ENCODE measurements at places on chromosomes 16 and 17.

- DNase-seq, result no peak
These were observed 36.5 kb downstream of the RCVRN start for GRCh38 chr17:9868552-9868951.

DNA sequence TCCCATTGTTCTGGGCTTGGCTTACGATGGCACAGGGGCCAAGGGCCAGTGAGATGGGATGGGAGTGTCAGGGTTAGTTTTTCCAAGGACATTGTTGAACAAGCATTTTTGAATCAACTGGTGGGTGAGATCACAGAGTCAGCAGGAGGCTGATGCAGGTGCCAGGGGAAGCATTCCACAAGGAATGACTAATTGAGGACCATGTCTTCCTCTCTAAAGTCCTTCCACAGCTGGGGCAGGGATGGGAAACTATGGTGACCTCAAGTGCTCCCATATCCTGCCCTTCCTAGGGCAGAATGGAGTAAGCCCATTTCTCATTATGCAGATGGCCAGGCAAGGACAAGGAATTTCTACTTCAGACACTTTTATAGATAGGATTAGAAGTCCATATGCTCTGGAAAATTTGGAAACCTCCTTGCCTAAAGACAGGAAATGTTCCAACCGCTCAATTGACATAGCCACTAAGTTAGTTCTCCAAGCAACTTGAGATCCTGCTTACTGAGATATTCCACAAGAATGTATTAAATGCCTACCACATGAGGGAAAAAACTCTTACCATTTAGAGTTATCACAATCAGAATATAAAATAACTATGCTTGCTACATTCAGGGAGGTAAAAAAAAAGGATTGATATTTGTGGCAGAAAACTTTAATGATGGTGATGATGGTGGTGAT is 21.2 kb upstream of the ENGASE start:
- no peak for DNase-seq

DNA sequence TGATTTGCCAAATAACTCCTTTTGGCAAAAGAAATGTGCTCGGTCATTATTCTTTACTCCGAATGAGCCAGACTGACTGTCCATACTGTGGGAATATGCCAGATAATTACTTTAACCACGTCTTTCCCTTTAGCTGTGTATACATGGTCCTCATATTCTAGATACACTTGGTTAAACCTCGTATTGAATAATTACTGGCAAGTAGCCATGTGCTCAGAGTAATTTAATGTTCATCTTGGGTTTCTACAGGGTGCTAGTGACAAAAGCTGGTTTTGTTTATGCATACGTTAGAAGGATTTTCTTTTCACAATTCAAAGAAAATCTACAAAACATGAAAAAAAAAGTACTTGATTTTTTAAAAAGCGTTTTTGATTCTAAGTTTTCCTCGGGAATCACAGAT is 540.3 kb downstream of the KCNJ2 start:
- DNase-seq, result no peak

DNA sequence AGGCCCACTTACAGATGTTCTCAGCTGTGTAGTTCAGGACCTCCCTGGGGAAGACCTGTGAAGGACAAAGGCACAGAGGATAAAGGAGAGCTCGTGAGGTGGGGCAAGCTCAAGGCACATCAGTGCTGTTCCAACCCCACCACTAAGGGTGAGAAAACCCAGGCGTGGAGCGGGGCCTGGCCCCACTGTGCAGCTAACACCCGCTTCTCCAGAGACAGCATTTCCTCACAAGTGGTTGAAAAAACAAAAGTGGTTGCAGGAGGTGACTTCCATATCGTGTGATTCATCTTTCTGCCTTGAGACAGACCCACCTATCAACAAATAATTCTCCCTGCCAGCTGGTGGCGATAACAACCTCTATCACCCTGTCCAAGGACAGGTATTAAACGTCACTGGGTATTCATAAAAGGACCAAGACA is 30.0 kb downstream of the SNN start:
- DNase-seq, result no peak

DNA sequence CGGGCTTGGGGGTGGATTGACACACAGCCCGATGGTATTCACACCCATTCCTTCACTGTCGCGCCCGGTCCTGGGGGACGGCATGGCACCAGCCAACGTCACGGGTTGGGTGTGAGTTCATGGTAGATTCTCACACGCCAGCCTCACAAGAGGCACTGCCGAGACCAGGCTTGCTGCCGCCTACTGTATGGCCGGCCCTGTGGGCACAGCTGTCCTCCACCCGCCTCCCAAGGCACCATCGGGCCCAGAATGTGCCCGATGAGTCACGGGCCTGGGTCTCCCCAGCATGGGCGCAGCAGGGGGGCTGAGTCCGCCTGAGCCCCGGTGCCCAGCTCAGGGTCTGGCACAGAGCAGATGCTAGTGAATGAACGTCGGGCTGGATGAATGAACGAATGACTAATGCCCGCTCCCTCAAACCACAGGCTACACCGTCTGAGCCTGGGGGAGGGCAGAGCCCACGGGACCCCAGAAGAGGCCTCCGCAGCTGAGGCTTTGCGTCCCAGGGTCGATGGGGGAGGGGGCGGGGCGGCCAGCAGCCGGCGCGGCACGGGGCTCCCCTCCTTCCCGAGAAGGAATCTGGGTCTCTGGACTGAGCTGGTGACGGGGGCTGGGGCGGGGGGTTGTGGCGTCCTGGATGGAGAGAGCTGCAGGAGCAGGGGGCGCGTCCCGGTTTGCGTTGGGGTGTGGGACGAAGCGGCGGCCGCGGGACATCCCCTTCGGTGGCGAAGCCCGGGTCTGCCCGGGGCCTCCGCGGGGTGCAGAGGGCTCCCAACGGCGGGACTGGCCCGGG is 829 bp downstream of the PITPNM3 start:
- no peak for DNase-seq

DNA sequence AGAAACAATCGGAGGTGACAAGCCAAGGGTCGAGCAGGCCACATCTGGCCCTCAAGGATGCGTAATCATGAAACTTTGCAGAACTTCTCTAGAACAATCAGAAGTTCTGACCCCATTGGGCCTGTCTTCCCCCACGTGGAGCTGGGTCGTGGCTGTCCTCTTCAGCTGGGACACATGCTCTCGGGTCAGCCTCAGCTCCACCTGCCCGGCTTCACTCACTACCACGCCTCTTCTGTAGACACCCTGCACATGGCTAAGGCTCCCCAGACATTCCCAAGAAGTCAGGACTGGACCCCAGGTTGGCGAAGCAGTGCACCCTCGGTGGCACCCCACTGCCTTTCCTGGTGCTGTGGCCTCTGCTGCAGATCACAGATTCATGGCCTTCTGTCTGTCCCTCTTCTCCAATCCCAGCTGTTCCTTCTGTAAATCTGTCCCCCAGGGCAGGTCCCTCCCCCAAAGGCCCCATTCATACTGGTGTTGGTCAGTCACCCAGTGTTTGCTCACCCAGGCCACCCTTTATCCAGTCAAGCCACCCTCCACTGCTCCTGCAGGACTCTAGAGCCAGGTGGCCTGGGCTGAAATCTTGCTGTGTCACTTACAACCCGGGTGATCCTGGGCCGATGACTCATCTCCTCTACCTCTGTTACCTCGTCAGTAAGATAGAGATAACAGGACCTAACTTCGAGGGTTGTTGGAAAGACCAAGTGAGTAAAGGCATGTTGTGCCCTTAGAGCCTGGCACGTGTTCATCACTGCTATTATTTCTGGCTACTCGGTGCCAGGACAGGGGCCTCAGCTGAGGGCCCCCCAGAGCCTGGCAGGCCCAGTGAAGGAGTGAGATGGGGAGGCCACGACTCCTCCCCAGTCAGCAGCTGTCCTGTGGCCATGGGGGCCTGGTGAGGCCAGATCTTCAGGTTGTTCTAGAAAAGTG is 1.4 kb upstream of the SLC5A11 start:
- no peak for DNase-seq

DNA sequence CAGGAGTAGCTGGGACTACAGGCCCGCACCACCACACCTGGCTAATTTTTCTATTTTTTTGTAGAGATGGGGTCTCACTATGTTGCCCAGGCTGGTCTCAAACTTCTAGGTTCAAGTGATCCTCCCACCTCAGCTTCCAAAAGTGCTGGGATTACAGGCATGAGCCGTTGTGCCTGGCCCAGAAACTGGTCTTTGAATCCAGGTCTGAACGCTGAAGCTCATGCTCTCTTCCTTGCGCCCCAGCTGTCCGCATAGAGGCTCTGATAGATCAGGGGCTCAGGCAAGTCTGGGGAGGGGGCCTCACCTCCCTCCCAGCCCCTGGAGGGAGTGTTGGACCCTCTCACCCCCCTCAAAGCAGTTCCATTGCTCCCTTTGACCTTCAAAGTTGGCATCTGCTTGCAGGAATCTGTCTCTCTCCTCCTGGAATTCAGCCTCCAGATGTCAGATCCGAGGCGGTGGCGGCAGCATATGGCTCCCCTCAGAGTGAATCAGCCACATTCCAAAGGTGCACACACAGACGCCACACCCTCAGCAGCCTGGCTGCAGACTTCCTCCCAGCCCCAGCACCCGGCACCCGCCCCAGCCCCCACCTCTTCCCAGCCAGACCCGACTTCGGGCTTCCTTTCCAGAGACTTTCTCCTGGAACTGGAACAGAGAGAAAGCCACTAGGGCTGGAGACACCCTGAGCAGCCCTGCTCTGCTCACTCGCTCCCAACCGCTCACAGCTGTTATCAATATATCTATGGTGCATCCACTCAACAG is 16.9 kb upstream of the GLIS2 start:
- peak; percentile 55 for DNase-seq

- DNase-seq, result no peak
These were observed 104.6 kb upstream of the GPR139 start for GRCh38 chr16:20178297-20178696.

DNA sequence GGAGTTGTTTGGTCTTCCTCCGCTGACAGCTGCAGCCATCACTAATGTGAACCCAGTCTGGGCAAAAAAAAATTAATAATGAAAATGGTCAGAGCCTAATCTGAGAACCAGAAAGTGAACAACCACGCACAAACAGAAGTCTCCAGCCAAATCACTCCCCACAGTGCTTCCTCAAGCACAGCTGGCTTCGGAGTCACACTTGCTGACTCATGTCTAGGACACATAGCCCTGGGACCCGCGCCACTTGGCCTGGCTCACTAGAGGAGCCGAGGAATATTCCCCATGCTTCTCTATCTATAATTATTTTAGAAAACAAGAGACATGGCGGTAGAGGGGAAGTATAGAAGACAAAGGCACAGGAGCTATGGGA is 109.1 kb downstream of the ZFHX3 start:
- DNase-seq, result no peak

DNA sequence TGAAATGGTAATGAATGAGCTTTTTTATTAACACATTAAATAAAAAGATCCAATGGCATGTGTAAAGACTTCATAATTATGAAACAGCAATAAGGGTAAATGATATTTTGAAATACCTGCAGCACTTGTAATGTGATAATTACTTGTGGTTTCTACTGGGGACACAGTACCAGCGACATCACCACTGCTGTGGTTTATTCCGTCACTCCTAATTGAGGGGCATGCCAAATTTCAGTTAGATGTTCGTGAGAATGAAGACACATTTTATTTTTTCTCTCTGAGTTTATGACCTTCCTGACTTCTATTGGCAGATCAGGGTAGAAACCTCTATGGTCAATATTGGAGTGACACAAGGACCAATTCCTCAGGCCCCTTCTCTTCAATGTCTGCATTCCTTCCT is 131.9 kb upstream of the XYLT1 start:
- DNase-seq, result no peak
